ENCODE measurements at places on chromosomes 3 and 15. TPM values are rescaled to one million over a fixed set of nuclear protein-coding genes. Genes with fewer than 3 reads are reported as not detected.

SI gene
- polyA plus RNA-seq: not detected

LIPH gene
- 0.97 TPM for polyA plus RNA-seq

C3orf49 gene
- polyA plus RNA-seq: not detected

FOXB1 gene
- polyA plus RNA-seq: not detected

CD276 gene
- polyA plus RNA-seq: not detected

VIPR1 gene
- polyA plus RNA-seq: 1.8 TPM

SLC22A13 gene
- not detected for polyA plus RNA-seq

ISLR gene
- polyA plus RNA-seq: not detected

CYP8B1 gene
- polyA plus RNA-seq: not detected

BCHE gene
- polyA plus RNA-seq: not detected

TPM1 gene
- 11.9 TPM for polyA plus RNA-seq
